ENCODE measurements at places on chromosomes 6 and 20.

DNA sequence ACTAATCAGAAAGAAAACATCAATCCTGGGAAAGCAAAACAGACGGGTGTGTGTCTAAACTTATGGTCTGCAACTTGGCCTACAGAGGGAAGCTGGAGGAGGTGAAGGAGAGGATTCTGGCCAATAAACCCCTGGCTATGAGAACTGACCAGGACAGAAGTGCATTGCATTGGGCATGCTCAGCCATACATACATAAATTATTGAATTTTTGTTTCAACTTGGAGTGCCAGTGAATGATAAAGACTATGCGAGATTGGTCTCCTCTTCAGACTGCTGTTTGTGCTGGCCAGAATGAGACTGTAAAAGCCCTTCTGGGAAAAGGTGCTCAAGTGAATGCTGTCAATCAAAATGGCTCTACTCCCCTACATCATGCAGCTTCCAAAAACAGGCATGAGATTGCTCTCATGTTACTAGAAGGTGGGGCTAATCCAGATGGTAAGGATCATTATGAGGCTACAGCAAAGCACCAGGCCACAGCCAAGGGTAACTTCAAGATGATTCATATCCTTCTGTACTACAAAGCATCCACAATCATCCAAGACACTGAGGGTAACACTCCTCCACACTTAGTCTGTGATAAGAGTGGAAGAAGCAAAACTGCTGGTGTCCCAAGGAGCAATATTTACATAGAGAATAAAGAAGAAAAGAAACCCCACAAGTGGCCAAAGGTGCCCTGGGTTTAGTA, 17.4 kb downstream of the ADNP start:
- peak; percentile 28 for DNase-seq

GRCh38 chr6:106017454-106017853, 68.7 kb upstream of the PRDM1 start:
- no peak for DNase-seq

DNA sequence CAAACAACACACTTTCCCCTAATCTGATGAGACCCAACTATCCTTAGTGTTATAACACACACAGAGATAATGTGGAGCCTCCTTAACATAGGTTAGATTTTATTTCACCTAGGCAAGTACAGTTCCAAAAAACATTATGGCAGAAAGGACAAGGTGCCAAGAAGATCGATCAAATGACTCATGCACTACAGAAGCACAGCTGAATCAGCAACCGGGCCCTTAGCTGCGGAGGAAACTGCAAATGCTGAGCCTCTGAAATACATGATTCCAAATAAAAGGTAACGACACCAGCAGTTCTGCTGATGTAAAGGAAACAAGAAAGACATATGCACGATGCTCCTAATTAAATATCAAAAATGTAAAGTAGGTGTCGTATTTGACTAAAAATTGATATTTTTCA, 19.9 kb upstream of the MUC21 start:
- DNase-seq = no peak

- DNase-seq = no peak
Observed at GRCh38 chr20:58362206-58362516, 26.9 kb upstream of the VAPB start.

- DNase-seq = no peak
Observed at GRCh38 chr20:7516621-7517111, 423.6 kb downstream of the HAO1 start.

DNA sequence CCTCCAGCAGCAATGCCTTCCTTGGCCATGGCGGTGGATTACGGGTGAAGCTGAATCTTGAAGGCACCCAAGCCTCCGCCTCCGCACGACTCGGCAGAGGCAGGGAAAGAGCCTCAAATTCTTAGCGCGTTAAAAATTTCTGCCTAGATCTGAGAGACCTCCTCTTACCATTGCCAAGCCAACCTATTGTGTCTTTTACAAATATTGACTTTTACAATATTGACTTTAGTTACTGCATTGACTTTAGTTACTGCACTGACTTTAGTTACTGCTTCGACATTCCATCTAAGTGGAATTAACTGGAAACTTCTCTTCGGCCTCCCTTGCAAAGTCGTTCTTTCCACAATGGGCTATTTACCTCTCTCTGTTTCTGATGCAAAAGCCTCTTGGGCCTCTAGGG, 13.8 kb upstream of the AKAP12 start:
- no peak for DNase-seq

- DNase-seq = peak; percentile 70
Observed at GRCh38 chr20:41340327-41341055, at the start of gene LPIN3. TSS of gene LPIN3 (plus strand) at chr20:41340821. CDS start at chr20:41345804, 4,983 bp downstream.

DNA sequence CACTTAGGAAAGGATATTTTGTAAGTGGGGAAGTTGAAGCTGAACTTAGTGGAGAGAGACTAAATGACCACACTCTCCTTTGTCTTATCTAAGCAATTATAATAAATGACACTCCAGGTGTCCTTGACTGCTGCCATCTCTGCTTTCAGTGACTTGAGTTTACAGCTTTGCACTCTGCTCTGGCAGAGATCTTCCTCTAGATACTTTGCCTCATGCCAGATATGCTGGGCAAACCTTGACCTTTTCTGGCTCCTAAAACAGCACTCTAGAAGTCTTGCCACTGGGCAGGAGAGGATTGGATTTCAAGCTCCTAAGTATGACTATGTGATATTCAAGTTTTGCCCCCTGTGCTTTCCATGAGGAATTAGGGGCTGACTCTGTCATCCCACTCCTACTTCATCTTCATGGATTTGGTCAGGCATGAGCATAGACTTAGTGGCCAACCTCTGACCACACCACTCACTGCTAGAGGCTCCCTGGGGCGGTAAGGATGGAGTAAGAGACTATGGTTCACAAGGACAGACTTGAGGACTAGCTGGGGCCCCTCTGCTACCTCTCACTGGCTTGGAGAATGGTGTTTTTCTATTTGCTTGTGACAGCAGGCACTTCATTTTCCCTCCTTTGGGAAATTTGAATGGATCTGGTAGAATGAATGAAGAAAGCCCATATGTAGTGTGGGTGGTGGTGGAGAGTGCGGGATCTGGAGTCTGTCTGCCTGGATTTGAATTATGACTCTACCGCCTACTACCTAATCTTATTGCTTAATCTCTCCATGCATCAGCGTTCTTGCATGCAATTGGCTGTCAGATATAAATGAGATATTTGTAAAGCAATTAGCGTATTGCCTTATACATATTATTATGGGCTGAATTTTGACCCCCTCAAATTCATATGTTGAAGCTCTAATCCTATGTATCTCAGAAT, 191.4 kb downstream of the REV3L start:
- DNase-seq = no peak

- DNase-seq = no peak
Observed at GRCh38 chr6:155867682-155868081, 412.0 kb upstream of the NOX3 start.

DNA sequence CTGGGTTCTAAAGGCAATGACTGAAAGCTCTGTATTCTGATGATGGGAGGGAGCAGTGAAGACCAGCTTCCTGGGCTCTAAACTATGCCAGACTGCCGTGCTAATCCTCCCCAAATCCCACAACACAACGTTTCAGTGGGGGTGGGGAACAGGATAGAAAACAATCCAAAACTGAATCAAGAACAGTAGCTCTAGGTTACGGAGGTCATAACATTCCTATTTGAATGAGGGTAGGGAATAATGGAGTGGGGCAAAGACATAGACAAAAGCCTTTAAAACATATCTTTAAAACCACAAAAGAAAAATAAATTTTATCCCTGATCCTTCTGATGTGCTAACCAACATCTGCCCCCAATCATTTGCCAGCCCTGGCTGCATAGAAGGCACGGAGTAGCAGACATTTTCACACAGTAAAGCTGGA, 7.8 kb downstream of the USP49 start:
- DNase-seq = no peak

DNA sequence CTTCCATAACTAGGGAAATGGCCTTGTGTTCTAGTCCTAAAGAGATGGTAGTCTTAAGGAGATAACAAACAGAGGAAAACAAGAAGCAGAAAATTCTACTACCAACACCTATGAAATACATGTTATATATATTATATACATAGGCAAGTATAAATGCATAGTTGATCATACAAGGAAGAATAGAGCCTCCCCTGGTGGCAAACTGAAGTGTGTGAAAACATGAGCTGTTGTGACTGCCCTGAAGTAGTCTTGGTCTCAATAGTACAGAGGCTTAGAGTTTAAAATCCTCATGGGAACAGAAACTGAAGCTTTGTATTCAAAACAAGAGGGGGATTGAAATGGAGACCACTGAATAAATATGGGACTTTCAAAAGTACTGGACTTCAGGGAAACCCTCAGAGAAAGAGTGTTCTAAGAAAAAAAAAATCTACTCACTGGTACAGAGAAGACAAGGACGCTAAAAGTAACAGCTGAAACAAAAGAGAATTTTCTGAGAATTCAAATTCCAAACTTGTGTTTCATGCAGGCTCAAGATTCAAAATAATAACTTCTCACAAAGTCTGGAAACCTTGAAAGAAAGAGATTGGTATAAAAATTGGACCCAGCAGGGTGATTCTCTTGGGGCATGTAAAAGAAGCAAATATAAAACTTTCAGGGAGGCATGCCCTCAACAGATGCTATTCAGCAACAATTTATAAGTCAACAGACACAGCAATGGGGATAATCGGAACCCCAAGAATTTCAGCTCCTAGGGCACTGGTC, 59.7 kb upstream of the SAMD3 start:
- DNase-seq = no peak

GRCh38 chr20:21511850-21512633, 1.8 kb downstream of the NKX2-2 start:
- no peak for DNase-seq

- no peak for DNase-seq
Observed at GRCh38 chr20:56522311-56522710, 2.2 kb upstream of the FAM209A start.
